ENCODE measurements at places on chromosomes 3 and 15.

DNA sequence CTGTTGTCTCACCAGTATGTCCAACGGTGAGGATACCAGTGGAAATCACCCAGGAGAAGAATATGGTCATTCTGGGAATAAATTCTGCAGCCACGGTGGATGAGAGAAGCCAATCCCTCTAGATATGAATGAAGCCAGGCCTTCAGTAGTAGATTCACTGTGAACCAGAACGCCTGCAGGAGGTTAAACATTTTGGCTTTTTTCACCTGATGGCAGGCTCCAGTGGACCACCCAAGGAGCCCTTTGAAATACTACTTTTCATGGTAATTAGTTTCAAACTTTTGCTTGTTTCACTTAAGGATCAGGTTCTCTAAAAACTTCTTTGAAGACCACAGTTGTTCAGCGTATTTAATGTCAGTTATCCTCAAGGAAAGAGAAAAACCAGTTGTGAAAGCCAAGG is 353.4 kb downstream of the RORA start:
- DNase-seq = no peak

- no peak for DNase-seq
Observed at GRCh38 chr15:40053079-40053830, 14.3 kb upstream of the SRP14 start.

- no peak for DNase-seq
Observed at GRCh38 chr3:159711560-159712333, 276.9 kb upstream of the IL12A start.

DNA sequence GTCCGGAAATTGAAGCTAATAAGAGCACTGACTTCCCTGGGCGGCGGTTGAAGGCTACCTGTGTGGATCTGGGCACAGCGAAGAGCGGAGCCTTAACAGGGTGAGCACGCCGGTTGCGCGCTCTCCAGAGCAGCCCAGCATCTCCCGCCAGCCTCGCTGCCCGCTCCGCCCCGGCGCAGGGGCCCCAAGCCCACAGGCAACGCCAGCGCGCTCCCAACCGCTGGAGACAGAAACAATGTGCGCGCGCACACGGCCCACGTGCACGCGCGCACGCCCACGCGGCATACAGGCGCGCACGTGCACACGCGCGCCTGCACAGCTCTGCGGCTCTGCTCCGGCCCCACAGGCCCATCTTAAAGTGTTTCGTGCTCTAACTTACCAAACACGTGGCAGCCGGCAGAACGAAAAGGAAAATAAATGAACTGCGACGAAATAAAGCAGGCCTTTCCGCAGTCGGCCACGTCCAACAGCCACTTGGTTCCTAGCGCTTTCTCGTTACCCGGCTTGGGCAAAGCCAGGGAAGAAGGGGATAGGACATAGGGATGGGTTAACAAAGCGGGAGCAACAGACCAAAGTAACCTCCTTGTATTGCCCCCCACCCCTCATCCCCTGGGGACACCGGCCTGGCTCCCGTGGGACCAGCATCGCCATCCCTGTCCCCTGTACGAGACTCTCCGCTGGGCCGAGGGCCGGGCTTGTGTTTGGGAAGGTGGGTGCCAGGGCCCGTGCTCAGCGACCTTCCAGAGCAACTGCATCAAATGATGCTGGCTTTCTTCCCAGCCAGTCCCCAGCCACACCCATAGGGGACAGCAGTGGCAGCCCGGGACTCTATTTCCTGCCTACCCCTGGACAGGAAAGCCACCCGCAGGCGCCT is 203.7 kb downstream of the ABHD5 start:
- peak; percentile 74 for DNase-seq

DNA sequence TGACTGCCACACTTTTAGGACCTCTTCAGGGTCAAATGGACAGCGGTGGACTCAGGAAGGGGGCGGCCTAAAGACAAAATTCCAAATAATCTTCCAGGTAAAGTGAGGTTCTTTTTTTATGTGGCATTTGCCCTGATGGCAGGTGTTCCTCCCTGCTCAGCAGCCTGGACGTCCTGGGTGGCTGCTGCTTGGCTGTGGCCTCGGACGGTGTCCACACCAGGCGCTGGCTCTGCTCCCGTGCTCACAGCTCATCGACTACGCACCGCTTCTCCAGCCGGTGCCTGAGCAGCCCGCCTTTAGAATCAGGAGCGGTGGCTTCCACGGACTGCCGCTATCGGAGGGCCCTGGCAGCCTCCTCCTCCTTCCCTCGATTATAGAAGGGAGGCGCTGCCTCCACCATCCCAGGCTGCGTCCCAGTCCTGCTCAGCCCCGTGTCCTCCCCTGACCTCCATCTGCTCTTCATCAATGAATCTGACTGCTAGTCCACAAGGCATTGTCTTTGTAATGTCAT is 41.9 kb downstream of the PCSK6 start:
- DNase-seq = no peak

GRCh38 chr15:40933517-40933902 is 4.4 kb downstream of the DLL4 start:
- no peak for DNase-seq

- no peak for DNase-seq
Observed at GRCh38 chr3:25103391-25103790, 324.7 kb upstream of the RARB start.

DNA sequence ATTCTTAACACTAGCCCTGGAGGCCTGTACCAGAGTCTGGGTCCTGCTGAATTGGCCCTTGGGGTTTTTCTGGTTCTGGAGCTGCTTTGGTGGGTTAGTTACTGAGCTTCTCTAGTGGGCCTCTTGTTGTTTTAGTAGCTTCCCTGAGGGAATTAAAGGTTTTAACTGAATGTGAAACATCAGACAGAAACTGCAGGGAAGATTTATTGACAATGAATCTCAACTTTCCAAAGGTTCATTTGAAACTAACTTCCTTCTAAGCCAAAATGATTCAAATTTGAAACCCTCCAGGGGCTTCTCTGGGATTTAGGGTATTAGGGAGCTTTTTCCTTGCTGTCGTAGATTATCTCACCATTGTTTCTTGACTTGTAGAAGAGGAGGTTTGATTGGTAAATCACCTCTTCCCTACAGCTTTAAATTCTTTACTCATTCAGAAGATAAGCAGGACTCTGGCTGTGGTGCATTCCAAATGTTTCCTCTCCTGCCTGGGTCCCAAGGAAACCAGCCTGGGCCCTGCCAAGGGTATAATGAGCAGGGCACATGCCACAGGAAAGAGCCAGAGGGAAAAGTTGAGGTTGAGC is 71.0 kb downstream of the TP63 start:
- DNase-seq = no peak

DNA sequence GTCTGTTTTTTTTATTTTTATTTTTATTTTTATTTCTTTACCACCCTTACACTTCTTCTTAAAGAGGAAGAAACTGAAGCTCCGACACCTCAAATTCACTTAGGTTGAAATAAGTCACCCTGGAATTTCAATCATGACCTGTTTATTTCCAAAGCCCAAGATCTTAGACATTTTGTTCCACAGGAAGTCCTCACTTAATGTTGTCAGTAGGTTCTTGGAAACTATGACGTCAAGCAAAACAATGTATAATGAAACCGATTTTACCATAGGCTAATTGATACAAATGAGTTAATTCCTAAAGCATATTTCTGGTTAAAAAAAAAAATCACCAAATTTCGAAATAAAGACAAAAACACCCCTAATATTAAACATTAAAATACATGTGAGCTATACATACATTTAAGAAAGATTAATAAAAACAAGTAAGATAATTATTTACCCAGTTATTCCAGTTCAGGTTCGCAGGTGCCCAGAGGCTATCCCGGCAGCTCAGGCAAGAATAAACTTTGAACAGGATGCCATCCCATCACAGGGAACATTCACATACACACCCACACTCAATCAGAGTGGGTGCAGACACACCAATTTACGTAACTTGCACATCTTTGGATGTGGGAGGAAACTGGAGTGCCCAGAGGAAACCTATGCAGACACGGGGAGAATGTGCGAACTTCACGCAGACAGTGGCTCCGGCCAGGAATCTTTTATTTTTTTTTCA is 391.0 kb downstream of the RAP2B start:
- no peak for DNase-seq

DNA sequence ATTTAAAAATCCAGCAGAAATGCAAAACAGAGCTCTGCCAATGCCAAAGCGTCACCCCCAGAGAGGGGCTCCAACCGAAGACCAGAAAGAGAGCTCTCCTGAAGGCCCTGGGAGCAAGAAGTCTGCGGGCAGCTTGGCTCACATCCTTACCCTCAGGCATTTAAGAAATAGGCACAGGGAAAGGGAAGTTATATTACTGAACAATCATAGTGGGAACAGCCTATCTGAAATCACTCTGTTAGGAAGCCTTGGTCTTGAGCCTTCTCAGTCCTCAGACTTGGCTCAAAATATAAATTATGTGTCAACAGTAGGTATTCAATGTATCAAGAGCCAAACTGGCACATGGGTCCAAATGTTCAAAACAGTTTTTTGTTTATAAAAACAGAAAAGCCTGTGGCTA is 10.3 kb upstream of the PPARG start:
- DNase-seq = no peak

DNA sequence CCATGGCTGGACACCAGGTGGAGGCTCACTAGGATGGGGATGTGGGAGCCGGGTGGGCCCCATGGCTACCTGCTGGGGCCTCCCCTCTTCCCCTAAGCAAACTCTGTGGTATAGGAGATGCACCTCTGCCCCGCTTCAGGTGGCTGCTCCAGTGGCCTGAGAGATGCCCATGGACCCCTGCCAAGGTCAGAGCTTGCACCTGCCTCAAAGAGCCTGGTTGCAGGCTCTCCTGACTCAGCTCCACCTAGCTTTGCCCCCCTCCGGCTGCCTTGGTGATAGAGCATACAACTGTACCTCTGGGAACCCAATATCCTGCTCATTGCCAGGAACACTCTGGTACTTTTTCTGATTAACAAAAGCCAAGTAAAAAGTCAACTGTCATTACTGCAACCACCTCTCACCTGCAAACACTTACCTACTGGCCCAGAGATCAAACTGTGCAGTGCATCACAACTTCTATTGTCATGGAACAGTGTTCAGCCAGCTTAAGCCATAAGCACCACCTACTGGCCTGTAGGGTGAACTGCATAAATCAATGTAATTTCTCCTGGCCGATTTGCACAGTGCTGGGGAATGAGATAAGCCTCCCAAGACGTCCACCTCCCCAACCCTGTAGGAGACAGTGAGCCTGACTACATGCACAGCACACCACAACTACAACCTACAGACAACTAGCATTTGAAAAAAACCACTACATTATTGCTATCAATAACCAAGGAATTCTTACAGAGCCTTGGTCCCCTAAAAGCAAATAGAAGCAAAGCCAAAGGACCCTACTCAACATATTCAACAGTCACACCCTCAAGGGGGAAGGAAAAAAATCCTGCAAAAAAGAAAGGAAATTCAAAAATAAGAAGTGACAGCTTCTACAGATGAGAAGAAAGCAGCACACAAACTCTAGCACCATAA is 352.4 kb upstream of the ARHGEF26 start:
- peak; percentile 65 for DNase-seq
